H1 (cell line): ENCODE measurements at places on chromosomes 2 and 18. TPM values are rescaled to one million over a fixed set of nuclear protein-coding genes. Genes with fewer than 3 reads are reported as not detected.

DNA sequence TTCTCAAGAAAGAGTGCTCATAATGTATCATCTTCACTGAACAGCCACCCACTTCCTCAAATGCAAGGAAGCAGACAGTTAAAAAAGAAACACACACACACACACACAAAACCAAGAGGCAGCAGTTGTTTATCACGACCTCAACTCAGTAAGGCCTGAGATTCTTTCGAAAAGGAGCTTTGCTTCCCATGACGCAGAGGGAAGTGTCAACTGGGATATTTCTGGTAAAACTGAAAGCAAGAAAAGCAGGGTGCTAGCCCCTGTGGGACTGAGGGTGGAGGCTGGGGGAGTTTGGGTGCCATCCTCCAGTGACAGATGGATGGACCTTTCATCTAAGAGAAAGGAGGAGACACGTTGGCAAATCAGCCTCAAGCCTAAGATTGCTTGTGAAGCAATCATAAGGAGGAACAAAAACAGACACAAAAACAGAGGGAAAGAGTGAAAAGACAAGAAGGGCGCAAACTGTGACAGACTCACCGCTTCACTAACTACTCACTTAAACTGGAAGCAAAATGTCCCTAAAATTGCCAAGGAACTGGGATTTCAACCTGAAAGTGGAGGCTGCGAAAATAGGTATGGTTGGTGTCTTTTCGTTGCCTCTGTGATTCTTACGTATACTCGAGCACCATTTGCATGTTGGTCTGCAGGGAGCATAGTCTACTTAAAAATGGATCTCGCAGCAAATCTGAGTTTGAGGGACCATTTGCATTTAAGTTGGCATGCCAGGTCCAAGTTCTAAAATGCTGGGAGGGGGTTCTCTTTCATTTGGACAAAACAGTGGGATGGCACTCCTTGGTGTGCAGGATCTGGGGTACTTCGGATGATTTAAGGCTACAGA, at the start of gene ARHGAP25:
Gene ARHGAP25 (plus strand): TSS at position 124 of the 838 bp plus-strand sequence. CDS start 389 bp downstream, at position 513.
- no peak for DNase-seq

DNA sequence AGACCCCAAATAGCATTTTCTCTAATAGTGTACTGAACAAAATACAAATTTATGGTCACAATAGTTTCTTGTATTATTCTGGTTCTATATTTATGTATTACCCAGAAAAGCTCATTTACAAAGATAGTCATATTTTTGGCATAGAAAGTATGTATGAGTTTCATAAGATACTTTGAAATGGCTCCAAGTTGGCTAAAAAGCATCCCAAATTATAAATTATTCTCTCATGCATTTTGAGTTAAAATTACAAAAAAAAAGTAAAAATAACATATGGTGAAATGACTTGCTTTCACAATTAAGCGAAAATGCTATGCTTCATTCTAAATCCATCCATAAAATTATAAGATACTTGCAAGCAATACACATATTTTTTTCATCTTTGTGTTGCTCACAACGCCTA, 530.7 kb downstream of the ZNF804A start:
- DNase-seq, result no peak

- no peak for DNase-seq
These were observed 147.7 kb upstream of the HS6ST1 start for GRCh38 chr2:128466376-128466775.

- no peak for DNase-seq
These were observed 35.6 kb upstream of the NDUFV2 start for GRCh38 chr18:9066817-9067306.

- DNase-seq, result no peak
These were observed 58.3 kb upstream of the TNP1 start for GRCh38 chr2:216918088-216918680.

DNA sequence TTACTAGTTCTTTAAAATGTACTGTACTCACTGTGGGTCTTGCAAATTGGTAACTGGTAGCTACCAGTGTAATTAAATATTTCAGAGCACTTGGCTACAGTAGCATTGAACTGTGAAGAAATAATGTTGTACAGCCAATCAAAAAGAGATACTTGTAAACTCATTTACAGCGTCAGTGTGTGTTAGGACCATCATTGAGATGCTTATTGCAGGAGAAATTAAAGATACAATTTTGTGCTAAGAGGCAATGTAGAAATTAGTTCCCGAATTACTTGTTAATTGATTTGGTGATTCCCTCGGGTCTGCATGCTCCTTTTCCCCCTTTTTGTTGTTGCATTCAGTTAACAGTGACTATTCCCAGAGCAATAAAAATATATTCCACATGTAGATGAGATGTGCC, 330.5 kb downstream of the AGAP1 start:
- no peak for DNase-seq

- no peak for DNase-seq
These were observed 6.7 kb downstream of the RAMP1 start for GRCh38 chr2:237866101-237866621.

DNA sequence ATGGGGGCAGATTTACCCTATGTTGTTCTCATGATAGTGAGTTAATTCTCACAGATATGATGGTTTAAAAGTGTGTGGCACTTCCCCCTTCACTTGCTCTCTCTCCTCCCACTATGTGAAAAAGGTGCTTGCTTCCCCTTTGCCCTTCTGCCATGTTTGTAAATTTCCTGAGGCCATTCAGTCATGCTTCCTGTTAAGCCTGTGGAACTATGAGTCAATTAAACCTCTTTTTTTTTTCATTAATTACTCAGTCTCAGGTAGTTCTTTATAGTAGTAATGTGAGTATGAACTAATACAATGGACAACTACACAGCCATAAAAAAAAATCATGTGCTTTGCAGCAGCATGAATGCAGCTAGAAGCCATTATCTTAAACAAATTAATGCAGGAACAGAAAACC, 118.5 kb downstream of the CALCRL start:
- DNase-seq, result no peak

GRCh38 chr2:171762879-171763573, 75.8 kb downstream of the DYNC1I2 start:
- DNase-seq, result no peak

R3HDM1 gene
- total RNA-seq, result 72.0 and 77.7 TPM in 2 replicates

DLX2 gene
- total RNA-seq, result 0.13 and 0.45 TPM in 2 replicates

AQP12B gene
- total RNA-seq, result not detected in 2 replicates

CGREF1 gene
- 3.4 and 3.5 TPM in 2 replicates for total RNA-seq

UGT1A10 gene
- not detected in 2 replicates for total RNA-seq

KANSL1L gene
- 15.2 and 17.2 TPM in 2 replicates for total RNA-seq

AQP12A gene
- total RNA-seq, result not detected in 2 replicates

DCDC2C gene
- total RNA-seq, result not detected in 2 replicates
